Kidney (tissue), 22 donors: ENCODE measurements at places on chromosomes 6 and 20. TPM values are rescaled to one million over a fixed set of nuclear protein-coding genes. Genes with fewer than 3 reads are reported as not detected.
A peak's percentile ranks its signal among the peaks of the same experiment; 100 is the strongest.

- DNase-seq: no peak
Observed at GRCh38 chr6:19731282-19731681, 105.9 kb upstream of the ID4 start.

- no peak for DNase-seq
Observed at GRCh38 chr6:6331393-6331792, 10.9 kb upstream of the F13A1 start.

- peak; percentile 79 for DNase-seq
Observed at GRCh38 chr20:35600993-35601973, 14.3 kb upstream of the SPAG4 start.

GRCh38 chr6:5068153-5068751 is 16.9 kb upstream of the PPP1R3G start:
- no peak for DNase-seq

- no peak for DNase-seq
Observed at GRCh38 chr6:101830501-101831031, 437.1 kb downstream of the GRIK2 start.

DNA sequence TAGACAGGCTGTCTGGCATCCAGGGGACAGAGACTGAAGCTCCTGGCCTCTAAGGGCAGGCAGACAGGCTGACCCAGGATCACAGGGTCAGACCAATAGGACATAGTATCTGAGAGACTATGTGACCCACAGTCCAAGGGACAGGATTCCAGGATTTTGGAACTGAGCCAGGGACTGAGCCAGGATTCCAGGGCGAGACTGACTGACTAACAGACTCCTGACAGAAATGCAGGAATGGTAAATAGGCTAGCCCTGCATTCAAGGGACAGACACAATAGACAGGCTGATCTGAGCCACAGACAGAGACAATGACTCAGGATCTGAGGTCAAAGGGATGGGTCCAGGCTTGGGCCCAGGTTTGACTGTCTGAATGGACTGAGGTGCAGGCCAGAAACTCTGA is 19.8 kb downstream of the XKR7 start:
- no peak for DNase-seq

- no peak for DNase-seq
Observed at GRCh38 chr20:63006540-63007359, at the start of gene BHLHE23. Gene BHLHE23 (minus strand): TSS chr20:63006964. CDS start chr20:63006774, 190 bp downstream.

- DNase-seq: peak; percentile 36
Observed at GRCh38 chr6:16849280-16849987, 88.2 kb upstream of the ATXN1 start.

DNA sequence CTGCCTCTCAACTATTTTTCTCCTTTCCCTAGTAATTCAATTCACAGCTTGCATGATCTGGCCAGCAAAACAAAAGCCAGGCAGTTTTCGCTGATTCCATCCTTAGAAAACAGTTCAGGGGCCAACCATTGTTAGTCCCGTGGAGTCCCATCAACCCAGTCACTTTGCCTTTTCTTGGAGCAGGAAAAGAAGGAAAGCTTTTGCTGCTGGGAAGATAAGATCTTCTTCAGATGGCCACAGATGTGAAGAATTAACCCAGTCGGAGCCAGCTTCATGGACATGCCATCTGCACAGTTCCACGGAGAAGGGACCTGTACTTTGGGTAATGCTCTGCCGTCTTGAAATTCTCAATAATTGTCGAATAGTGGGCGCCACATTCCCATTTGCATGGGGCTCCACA is 76.9 kb upstream of the TSHZ2 start:
- DNase-seq: no peak

- no peak for DNase-seq
Observed at GRCh38 chr6:163750431-163751031, 336.0 kb downstream of the QKI start.

DNA sequence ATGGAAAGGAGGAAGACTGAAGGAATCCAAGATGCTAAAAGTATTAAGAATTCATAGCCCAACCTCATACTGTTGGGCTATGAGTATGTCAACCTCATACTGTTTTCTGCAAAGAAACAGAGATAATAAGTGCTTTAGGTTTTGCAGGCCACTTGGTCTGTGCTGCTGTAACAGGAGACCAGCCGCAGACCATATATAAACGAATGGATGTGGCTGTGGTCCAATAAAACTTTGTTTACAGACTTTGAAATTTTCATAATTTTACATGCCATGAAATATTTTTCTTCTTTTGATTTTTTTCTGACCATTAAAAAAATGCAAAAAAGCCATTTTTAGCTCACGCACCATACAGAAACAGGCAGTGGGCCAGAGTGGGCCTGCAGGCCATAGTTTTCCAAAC is 13.7 kb upstream of the THBD start:
- DNase-seq: no peak

DNA sequence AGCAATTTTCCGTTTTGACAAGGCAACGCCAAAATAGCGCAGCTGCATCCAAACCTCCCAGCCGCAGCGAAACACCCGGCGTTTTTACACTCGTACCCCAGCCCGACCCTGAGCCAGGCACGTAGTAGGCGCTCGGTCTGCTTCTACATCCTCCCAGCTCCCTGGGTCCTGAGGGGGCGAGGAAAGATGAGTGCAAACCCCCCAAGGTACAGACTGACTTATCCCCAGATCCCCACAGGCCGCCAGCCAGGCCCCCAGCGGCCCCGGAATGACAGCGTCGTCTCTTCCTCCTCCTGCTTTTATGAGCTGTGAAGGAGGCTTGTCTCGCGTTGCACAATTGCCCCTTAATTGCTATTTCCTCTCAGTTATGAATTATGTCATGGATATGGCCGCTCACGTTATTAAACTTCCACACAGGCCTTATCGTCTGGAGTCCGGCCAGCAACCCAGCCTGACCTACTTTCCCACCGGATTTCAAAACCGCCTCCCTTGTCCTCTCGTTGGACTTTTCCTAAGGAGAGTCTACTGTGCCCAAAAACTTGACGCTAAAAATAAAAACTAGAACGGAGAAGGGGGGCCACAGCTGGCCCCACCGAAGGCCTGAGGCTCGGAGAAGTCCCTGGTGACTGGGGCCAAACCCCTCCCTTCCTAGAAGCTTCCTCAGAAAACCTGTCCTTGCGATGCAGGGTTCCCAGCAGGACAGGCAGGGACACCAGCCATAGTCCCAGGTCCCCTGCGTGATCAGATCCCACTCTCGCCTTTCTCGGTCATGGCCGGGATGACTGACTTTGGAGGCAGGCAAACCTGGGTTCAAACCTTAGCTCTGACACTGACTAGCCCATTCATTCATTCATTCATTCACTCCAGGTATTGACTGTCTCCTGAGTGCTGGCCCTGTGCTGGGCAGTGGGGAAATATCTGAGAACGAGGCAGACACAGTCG is 130.9 kb upstream of the PTPN1 start:
- peak; percentile 87 for DNase-seq

DNA sequence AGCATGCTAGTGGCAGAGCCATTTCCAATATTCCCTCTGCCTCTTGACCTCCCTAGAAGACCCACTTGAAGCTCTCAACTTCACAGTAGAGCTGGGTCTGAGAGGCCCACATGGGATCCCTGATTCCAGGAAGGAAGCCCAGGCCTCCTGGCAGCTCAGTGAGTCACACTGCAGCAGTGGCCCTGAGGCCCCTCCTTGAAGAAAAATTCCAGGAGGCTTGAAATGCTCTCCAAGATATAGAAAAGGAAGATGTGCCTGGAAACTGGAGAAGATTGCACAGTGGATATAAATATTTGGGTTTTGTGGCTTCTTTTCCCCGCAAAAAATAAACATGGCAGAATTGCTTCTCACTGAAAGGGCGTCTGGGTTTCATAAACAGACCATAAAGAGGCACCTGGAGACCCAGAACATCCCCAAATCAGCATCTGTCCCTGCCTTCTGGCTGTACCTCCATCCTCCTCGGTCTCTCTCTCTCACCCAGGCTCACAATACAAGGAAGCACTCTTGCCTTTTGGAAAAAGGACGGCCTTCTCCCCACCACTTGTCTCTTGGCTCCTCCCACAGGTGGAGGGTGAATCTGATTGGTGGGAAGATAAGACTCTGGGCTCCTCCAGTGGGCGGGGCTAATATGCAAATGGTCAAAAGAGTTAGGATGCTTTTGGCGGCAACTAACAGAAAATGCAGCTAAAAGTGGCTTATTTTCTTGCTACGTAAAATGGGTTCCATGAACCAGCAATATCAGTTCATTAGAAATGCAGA is 200.0 kb upstream of the SULF2 start:
- no peak for DNase-seq

GRCh38 chr6:11397622-11398450 is 139.7 kb upstream of the TMEM170B start:
- DNase-seq: no peak

DNA sequence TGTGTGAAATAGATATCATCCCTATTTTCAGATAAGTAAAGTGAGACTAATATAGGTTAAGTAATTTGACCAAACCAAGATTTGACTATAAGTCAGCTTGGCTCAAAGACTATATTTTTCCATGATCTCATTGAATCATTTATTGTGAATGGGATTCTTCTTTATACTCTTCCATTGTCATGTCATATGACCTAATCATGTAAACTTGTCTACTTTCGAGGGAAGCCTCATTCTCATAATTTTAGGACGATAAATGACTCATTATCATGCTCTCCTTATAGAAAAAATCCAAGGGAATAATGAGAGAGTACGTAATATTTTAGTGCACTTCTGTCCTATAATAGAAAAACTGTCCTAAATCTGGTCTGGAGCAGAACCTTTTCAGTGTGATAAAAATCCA is 40.9 kb upstream of the CCN6 start:
- no peak for DNase-seq

DNA sequence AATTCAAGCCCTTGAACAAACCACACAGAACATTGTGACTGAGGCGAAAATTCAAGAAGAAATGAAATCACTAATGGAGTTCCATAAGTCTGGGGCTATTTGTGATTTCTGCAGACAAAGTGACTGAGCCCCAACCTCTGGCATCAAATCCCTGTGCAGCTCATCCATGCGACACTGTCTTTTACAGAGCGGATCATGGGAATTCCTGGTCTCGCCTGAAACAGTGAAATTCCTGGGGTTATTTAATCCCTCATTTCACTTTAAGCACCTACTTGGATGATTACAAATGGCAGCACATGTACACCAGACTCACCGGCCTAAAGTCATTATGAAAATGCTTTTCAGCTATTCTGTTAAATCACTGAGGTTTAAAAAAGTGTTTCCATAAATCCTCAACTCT is 102.4 kb upstream of the CDH4 start:
- peak; percentile 53 for DNase-seq

GRCh38 chr6:134063966-134064445 is 11.6 kb upstream of the SLC2A12 start:
- DNase-seq: no peak

DNA sequence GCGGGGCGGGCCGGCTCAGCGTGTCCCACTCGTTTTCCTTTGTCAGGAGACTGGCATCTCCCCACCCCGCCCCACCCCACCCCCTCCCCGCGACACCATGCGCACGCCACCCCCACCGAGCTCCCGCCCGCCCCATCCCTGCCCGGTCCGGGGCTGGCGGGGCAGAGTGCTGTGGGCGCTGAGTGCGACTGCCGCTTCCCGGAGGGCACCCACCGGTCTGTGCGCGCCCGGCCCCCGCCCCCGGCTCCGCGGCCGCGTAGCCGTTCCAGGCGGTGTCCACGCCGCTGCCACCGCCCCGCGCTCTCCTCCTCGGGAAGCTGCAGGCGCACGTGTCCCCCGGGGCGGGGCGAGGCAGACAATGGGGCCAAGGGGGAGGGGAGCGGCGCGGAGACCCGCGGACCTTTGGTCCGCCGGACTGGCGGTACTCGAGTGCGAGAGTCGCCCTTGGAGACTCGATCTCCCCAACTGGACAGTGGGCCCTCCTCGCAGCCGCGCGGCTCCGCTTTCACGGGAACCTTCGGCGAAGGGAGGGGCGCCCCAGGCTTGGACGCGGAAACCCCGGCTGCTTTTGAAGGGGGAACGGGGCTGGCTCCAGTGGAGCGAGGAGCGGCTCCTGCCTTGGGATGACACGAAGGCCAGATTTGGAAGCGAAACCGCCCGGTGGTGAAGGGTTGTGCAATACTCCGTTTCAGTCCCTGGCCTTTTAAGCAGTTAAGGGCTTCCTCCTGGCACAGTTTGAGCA is 1.0 kb upstream of the SYNCRIP start:
- DNase-seq: peak; percentile 94

The DOK5 gene
- total RNA-seq: 5.4 TPM

The SEL1L2 gene
- total RNA-seq: not detected

The CNR1 gene
- total RNA-seq: 4.8 TPM

The CCN6 gene
- total RNA-seq: 6.7 TPM

The PLN gene
- 47.2 TPM for total RNA-seq
